GM23248 (cell line): ENCODE measurements at places on chromosomes 6 and 20. TPM values are rescaled to one million over a fixed set of nuclear protein-coding genes. Genes with fewer than 3 reads are reported as not detected.
A peak's percentile ranks its signal among the peaks of the same experiment; 100 is the strongest.

AGPAT1 gene
- polyA plus RNA-seq = 36.9 and 39.7 TPM in 2 replicates

PLN gene
- polyA plus RNA-seq = 0.49 TPM in 1 of 2 replicates, not detected in the other

SPO11 gene
- polyA plus RNA-seq = not detected in 2 replicates

SFTA2 gene
- not detected in 2 replicates for polyA plus RNA-seq

C20orf144 gene
- polyA plus RNA-seq = 0.25 and 0.41 TPM in 2 replicates

DNA sequence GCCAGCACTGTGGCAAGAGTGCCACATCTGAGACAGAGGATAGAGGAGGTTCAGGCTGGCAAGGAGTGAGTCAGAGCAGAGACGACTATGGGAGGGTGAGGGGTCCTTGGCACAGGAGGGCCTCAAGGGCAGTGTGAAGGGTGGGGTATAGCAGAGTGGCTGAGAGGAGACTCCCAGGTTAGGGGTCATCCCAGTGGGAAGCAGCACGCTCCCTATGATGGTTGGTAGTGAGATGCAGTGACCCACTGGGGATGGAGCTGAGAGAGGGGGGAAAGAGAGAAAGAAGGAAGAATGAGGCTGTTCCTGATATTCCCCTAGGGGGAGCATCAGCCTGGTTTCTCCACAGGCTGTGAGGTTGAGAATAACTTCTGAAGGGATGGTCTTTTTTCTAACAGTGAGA is 97.3 kb downstream of the INSM1 start:
- peak; percentile 23 for DNase-seq

- DNase-seq = no peak
Measured at GRCh38 chr6:146047371-146047770, 18.5 kb downstream of the GRM1 start.
